AG04450 (cell line): ENCODE measurements at places on chromosomes 7 and 10.

- DNase-seq: no peak
These were observed 123.1 kb downstream of the NRBF2 start for GRCh38 chr10:63256009-63256773.

DNA sequence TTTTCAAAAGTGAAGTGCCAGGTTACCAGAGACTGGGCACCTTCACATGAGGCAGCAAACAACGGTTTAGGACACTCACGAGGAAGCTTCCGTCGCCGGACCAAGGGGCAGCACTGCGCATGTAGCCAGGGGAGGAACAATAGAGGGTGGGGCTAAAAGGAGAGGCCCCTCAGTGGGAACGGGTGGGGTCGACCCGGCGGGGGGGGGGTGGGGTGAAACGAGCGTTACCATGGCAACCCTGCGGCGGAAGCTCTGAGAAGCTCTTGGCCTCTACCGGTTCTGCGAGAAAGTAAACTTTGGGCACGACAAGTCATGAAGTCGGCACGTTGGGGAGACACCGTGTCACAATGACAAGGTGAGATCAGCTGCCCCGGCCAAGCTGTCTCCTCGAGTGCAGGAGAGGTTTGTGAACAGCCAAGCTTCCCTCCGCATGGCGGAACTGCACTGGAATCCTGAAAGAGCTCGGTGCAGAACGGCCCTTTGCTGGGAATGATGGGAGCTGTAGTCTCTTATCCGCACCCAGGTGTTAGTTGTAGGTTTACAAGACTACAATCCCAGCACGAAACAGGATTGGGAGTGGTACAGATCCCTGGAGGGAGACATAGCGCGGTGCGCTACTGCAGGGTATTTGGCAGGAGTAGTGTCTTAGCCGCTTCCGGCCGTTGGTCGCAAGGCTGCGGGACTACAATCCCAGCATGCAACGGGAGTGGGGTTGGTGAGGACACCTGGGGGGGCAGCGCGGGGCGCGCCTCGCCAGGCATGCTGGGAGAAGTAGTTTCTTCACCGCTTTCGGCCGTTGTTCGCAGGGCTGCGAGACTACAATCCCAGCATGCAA lies 72.8 kb upstream of the ZNF722 start:
- DNase-seq: no peak

DNA sequence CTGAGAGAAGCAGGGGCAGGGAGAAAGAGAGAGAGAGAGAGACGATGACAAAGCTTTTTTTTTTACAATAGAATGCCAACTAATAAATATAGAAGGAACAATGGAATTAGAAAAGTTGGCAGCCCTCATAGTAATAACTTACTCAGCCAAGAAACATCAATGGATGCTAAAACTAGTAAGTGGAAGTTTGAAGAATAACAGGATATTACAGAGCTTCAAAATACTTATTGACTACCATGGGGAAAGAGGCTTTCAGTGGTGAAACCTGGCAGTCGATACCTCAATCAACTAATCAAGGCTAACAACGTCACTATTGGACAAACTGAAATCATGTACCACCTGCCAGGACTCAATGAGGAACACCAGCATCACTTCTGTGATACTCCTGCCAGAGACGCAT lies 100.5 kb upstream of the LRRC4 start:
- DNase-seq: no peak

DNA sequence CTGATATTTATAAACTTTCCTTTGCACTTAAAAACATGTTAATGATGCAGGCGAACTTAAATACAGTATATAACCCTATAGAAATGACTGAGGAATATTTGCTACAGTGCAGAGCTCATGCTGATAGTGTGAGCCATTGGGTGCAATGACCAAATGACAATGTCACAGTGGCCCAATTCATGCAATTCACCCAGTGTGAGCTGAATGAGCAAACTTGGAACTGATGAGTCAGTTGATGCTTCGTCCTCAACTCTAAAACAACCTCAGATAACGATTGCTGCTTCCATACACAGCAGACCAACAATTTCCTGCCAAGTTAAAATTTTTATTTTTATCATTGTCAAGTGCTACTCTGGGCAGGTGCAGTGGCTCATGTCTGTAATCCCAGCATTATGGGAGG lies 12.1 kb upstream of the ZC3HAV1L start:
- DNase-seq: no peak

DNA sequence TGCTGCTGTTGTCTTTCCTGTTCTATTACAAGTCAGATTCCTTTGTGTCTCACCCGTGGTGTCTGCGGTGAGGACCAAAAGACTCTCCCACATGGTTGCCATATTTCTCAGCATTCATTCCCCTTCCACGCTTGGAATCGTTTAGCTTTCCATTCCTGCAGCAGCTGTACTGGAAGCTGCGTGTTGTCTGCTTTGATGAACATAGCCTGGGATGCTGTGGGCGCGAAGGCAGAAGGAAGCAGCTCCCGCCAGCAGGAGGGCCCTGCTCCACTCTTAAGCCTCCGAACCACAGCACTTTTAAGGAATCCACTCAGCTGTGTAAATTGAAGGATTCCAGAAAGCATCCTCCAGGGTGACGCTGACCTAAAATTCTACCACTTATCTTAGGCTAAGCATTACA lies 303.6 kb upstream of the PITRM1 start:
- DNase-seq: no peak

GRCh38 chr7:80411621-80412020 lies 100.2 kb downstream of the GNAT3 start:
- no peak for DNase-seq

- no peak for DNase-seq
These were observed 200.0 kb downstream of the HIBADH start for GRCh38 chr7:27462575-27463270.

DNA sequence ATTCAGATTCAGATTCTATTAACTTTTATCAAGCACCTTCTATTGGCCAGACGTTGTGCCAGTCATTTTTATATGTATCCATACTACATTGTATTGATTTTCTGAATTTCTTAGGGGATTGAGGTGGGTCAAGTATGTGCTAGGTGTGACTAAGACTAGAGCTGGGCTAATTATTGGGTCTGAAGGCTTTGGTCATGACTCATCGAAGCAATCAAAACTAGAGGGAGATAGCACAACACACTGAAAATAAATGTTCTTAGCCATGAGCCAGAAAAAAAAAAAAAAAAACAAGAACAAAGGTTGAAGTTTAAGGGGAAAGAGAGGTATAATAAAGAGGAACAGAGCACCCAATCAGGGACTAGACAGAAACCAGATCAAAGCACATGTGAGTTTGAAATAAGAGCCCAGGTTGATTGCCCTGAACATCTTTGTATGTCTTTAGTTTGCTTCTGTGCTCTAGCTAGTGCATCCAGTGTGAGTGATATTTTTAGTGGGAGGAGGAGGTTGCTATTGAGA lies 171.6 kb upstream of the FOXP2 start:
- DNase-seq: no peak

DNA sequence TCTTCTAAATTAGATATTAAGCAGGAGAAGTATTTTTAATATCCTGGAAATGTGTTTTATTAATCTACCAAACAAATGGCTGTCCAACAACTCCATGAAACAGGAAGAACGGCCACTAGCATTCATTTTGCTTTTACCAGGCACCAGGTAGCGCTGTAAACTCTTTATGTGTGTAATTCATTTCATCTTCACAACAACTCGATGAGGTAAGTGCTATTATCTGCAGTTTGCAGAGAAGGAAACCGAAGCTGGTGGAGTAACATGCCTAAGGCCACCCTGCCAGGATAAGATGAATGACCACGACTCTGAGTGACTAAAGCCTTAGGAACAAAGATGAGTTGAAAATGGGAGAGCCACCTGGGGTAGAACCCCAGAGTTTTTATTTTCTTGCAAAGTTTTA lies 101.2 kb downstream of the KIAA1217 start:
- no peak for DNase-seq

DNA sequence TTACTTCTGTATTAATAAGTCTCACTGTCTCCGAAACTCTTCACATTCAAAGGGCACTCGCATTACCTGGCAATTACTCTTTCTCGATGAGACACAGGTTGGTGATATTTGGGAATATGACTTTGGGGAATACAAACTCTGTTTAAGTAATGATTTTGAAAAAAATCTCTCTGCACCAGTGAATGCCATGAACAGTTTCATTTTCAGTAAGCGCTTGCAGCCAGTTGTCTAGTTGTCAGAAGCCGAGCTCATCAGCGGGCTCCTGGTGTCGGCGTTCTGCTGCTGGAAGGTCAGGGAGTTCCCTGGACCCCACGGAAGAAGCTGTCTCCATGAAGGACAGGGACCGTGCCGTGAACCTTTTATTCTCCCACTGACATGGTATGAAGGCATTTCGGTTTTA lies 57.7 kb downstream of the PTPRE start:
- no peak for DNase-seq

- no peak for DNase-seq
These were observed 178.7 kb downstream of the GFRA1 start for GRCh38 chr10:116094356-116094755.

DNA sequence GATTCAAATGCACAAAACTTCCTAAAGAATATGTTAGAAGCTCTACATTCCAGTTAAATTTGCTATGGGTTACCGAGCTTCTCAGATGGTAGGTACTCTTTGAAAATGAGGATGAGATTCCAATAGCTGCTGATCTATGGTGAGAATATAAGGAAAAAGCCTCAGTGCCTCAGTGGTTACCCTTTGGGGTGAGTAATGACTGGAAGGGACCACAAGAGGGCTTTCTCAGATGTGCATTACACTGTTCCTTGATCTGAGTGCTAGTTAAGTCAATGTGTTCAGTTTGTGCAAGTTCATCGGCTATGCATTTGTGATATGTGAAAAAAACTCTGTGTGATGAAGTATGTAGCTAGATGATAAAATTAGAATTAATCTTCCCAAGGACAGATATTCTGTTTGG lies 3.5 kb downstream of the NRCAM start:
- DNase-seq: no peak

- DNase-seq: no peak
These were observed 6.3 kb downstream of the UNC5B start for GRCh38 chr10:71218651-71219050.
